ENCODE measurements at places on chromosomes 2 and 18. TPM values are rescaled to one million over a fixed set of nuclear protein-coding genes. Genes with fewer than 3 reads are reported as not detected.

SLC5A7 gene
- not detected for total RNA-seq

RND3 gene
- total RNA-seq, result not detected

PLGLB1 gene
- total RNA-seq, result 14.5 TPM

MRPL53 gene
- total RNA-seq, result 77.9 TPM

INPP5D gene
- total RNA-seq, result 216 TPM

CPLX4 gene
- total RNA-seq, result not detected

C2orf92 gene
- 16.6 TPM for total RNA-seq

COL6A3 gene
- 2.3 TPM for total RNA-seq

OR6B2 gene
- not detected for total RNA-seq

RASGRP3 gene
- total RNA-seq, result 7.0 TPM

NPC1 gene
- total RNA-seq, result 35.2 TPM

GRCh38 chr2:104848526-104848925 lies 5.4 kb upstream of the POU3F3 start:
- no peak for DNase-seq

- no peak for DNase-seq
These were observed 27.6 kb upstream of the TMBIM1 start for GRCh38 chr2:218319813-218320365.

- DNase-seq, result no peak
These were observed 155.0 kb upstream of the KCTD1 start for GRCh38 chr18:26703170-26703930.

DNA sequence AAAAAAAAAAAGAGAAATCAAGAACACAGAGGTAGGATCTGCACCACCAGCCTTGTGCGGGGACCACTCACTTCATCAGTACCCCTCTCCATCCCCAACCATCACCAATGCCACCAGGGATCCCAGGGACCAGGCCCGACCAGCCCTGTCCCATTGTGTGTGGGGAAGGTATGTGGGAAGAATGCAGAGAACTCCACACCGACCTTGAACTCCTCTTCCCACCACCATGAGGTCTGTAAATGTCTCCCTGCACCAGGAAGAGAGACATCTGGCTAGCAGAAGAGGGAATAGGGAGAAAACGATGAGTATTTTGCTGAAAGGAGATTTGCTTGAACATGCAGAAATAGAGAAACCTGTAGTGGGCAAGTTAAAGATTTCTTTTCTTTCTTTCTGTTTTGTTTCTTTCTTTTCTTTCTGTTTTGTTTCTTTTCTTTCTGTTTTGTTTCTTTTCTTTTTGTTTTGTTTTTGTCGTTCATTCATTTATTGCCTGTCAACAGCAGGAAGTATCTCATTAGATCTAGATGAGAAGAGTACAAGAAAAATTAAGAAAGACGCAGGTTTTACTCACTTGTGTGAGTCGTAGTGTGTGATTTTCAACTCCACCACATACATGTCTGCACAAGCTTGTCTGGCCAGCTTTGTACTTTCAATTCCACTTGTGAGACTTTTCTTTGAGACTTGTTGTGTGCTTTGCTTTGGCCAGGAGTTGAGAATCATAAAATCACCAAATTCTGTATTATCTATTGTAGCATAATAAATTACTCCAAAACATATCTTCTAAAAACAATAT lies 179.8 kb upstream of the HAAO start:
- DNase-seq, result no peak

DNA sequence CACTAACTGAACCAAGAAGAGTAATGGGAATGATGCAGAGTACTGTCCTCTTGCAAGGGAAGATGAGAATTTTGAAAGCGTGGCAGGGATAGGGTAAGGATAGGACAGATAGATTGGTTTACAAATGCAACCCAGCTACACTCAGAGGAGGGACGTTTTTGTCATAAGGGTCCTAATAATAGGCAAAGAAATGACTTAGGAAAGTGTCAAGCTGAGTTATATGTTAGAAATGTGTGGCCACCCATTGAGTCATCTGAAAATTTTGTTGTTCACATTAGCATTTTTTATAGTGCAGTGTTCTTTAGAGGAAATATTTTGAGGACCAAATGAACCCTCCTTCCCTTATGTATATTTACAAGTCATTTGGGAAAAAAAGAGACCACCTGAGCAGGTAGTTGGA lies 137.5 kb downstream of the PHLPP1 start:
- DNase-seq, result no peak

GRCh38 chr2:85994897-85995647 lies 106.3 kb upstream of the ST3GAL5 start:
- no peak for DNase-seq

DNA sequence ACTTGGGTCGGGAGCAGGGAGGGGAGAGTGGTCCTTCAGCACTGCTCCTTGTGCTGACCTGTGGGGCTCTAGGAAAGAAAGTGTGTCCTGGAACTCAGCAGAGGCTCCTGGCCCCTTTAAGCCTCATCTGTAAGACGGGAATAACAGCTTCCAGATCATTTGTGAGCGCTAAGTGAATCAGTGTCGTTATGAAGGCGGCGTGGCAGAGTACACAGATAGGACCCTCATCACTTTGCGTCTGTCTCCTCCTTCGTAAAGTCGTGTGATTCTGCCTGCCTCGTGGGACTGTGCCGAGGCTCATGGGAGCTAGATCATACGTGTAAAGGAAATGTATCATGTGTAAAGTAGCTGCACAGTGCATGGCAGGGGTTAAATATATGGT lies 18.6 kb downstream of the COLEC11 start:
- DNase-seq, result no peak

DNA sequence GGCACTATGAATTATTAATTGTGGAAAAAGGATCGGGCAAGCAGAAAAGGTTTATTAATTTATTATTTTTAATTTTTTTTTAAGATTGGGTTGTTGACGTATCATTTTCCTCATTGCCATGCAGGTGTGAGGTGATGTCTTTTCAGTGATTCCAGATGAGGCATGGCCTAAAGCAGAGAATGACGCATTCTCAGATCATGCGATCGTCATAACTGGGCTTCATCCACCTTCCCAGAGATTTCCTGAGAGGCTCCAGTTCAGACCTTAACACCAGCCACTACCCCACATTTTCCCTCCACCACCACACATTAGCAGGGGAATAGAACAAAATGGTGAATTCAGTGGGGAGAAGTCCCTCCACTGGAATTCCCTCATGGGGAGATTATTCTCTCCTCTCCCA lies 518.4 kb upstream of the SPHKAP start:
- no peak for DNase-seq

GRCh38 chr2:8016688-8017087 lies 665.2 kb upstream of the ID2 start:
- no peak for DNase-seq

DNA sequence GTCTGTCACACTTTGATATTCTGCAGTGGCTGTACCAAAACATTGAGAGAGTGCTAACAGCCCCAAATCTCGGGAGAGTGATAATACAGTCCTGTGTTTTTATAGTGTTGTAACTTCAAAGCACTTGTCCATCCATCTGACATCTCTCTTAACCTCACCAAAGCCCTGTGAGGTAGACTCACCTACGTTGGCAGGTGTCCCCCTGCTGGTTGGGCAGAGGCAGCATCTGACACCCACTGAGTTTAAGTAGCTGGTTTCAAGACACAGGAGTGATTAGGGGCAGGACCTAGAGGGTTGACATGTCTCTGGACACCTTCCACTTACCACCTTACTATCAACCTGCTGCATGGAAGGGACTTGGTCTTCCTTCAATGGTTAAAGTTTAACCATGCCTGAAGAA lies 22.9 kb downstream of the COLEC12 start:
- no peak for DNase-seq

GRCh38 chr18:57325491-57326166 lies 26.7 kb upstream of the ST8SIA3 start:
- DNase-seq, result no peak

GRCh38 chr2:68345129-68345875 lies 19.8 kb upstream of the PLEK start:
- no peak for DNase-seq

DNA sequence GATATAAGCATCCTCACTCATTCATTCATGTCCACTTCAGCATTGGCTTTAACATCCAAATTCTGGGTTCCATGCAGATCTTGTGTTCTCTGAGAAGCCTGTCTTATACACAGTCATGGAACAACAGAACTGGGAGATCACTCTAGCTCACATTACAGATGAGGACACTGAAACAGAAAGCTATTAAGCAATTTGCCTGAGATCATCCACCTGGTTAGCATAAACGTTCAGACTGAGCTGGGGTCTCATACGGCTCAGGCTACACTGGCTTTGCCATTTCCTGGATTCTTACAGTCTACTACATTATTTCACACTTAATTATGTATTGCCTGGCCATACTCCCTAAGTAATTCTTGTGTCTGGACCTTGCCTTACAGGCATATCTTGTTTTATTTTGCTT lies 169.4 kb upstream of the FANCL start:
- DNase-seq, result no peak

DNA sequence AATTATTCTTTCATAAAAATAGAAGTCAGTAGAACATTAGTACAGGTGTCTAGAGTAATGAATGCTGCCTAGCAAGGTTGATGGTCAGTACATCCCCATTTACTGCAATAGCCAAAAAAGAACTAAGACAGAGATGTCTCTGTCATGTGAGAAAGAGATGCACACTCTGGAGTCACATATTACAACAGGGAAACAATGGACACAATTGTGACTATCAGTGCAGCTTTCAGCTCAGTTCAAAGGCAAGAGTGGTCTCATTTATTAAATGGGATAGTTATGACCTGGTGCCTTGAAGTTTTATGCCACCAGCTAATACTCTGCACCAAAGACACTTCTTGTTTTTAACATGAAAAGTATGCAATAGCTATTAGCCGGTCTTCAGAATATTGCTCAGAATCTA lies 194.9 kb upstream of the CHAC2 start:
- no peak for DNase-seq

- no peak for DNase-seq
These were observed 4.1 kb upstream of the YES1 start for GRCh38 chr18:816088-816653.

DNA sequence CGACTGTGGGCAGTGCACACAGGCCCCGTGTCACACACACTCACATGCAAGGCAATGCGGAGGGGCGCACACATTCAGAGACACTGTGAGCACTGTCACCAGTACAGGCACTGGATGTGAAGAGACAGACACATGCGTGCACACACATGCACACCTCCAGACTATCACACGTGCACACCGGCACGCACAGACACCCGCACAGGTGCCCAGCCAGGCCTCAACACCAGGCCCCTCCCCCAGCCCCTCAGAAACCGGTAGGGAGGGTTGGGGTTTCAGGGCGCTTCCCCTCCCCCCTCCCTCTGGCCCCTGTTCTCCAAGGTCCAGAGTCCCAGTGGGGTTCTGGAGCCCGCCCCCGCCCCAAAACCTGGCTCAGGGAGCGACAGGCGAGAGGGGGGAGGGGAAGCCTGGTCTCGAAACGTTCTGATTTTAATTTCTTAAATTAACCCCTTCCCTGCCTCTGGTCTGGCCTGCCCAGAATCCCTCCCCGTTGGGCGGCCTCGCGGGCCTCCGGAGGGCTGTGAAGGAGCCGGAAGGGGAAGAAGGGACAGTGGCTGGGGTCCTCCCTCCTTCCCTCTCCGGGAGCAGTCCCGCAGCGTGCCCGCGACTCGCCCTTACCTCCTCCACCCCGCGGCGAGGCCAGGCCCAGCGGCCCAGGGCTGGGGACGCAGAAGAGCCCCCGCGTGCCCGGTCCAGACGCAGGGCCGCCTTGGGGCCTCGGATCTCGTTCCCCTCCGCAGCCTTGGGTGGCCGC lies 558 bp downstream of the FBXO41 start:
- no peak for DNase-seq

DNA sequence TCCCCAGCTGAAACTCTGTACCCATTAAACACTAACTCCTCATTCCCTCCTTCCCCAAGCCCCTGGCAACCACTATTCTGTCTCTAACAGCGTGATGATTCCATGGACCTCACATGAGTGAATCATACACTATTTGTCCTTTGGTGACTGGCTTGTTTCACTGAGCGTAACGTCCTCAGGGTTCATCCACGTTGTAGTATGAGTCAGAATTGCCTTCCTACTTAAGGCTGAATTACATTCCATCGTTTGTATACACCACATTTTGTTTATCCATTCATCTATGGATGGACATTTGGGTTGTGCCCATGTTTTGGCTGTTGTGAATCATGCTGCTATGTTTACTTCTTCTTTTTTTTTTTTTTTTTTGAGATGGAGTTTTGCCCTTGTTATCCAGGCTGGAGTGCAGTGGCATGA lies 19.6 kb upstream of the CABLES1 start:
- DNase-seq, result no peak

- no peak for DNase-seq
These were observed 122.5 kb downstream of the FOXI3 start for GRCh38 chr2:88329815-88330603.

GRCh38 chr2:167706800-167707199 lies 540.6 kb downstream of the STK39 start:
- no peak for DNase-seq

DNA sequence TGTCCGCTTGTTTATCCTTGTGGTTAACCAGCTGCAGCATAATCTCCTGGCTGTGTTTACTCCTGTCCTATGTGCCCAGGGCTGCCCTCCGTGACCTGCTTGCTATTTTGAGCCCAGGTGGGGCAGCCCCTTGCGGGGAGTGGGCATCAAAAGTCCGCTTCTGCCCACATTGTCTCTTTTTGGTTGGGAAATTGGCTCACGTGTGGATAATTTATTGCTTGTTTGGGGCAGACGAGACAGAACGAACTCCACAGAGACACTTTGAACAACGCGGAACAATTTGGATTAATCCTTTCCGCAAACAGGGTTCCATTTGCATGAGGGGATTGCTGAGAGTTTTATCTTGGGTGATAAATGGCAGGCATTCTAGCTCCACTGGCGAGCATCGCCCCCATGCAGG lies 8.1 kb upstream of the CXCR4 start:
- DNase-seq, result no peak

- no peak for DNase-seq
These were observed 465.7 kb upstream of the NRP2 start for GRCh38 chr2:205216580-205216979.

DNA sequence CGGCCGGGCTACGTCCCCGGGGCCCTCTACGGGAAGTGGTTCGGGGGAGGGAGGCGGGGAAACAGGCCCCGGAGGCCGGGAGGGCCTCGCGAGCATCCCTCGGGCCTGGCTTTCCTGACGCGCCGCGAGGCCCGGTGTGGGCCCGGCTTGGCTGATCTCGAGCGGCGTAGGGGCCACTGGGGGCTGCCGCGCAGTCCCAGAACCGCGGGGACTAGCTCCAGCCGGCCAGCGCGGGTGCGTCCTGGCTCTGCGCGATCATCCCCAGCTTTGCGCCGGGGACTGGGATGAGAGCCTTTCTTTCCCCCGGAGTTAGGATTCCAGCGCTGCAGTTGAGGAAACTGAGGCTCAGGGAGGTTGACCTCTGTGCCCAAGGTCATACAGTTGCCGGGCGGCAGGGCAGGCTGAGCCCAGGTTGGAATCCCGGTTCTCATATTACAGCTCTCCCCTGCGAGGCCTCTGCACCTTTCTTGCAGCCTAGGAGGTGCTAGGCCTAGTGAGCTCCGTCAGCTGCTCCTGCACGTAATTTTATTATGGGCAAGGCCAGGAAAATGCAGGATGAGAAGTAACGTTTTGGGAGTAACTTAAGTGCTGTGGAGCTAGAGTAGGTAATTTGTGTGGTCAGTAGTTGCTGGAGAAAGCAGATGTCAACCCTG lies 501 bp downstream of the LPIN1 start:
- no peak for DNase-seq
